ENCODE measurements at places on chromosomes 4 and X.

- H3K27me3 ChIP-seq = peaks cover 25% of the 10 kb centered on the region
- no peaks in the 10 kb centered on the region for H3K4me1 ChIP-seq
- no peak overlapping the region for H3K4me3 ChIP-seq
- H3K36me3 ChIP-seq = no peaks in the 10 kb centered on the region
- no peak for DNase-seq
These were observed 23.3 kb downstream of the RNF212 start for GRCh38 chr4:1090036-1090435.

DNA sequence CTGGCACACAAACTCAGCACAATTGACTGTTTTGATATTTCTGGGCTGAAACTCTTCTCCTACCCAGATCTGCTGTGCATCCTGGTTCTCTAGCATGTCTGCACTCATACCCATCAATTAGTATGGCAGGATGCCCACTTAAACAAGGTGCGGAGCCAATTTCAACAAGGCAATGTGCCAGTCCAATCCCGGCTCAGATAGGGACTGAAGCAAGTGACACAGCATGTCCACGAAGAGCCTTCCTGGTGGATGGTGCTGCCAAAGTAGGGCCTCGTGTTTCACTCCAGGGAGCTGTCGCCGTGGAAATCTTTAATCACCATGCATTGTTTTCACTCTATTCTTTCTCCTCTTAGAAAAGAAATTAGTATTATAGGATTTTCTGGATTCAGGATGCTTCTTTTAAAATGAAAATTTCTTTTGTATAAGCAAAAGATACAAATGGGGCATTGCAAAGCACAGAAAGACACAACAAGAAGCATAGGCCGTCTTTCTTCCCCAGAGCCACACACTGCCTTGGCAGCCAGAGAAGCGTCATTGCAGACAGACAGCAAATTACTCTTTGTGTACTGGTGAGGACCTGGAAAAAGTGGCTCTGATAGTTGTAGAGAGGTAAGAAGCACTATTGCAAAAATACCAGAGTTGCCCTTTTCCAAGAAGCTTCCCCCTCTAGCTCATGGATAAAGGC, 40.6 kb upstream of the LSM6 start:
- H3K4me3 ChIP-seq = no peak overlapping the region
- no peaks in the 10 kb centered on the region for H3K36me3 ChIP-seq
- H3K27ac ChIP-seq = no peak overlapping the region
- H3K27me3 ChIP-seq = no peaks in the 10 kb centered on the region
- H3K4me1 ChIP-seq = peaks cover 20% of the 10 kb centered on the region
- DNase-seq = no peak

DNA sequence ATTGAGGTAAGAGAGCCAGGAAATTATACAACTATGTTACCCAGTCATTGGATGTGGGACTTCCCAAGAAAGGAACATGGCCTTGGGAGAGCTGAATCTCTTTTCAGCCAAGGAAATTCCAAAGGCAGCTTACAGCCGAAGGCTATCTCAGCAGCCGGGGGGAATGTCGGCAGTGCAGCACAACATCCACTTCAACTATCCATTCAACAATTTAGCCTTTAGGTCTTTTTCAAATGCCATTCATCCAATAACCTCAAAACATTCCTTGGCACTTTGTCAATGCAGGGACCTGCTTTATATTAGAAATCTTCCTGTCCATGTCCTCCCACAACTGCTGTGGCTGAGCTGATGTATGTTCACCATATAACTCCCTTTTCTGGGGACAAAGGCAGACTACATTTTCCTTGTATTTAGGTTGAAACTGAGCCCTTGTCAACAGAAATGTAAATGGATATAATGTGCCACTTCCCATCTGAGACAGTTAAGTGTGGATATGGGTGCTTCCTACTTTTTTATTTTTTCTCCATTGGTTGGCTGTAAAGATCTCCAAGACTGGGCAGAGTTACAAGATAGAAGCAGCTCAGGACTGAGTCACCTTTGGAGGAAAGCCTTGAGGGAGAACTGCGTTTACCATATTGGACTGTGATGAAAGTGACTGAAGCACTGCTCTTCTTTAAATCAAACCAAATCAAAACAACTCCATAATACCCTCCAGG, 94.8 kb downstream of the GPRIN3 start:
- no peak overlapping the region for H3K27ac ChIP-seq
- H3K27me3 ChIP-seq = no peaks in the 10 kb centered on the region
- no peaks in the 10 kb centered on the region for H3K36me3 ChIP-seq
- DNase-seq = no peak
- H3K4me3 ChIP-seq = no peak overlapping the region
- no peaks in the 10 kb centered on the region for H3K4me1 ChIP-seq

GRCh38 chr4:171622729-171623128, 190.5 kb upstream of the GALNTL6 start:
- H3K4me1 ChIP-seq = no peaks in the 10 kb centered on the region
- H3K36me3 ChIP-seq = no peaks in the 10 kb centered on the region
- H3K27ac ChIP-seq = no peak overlapping the region
- no peaks in the 10 kb centered on the region for H3K27me3 ChIP-seq

- DNase-seq = no peak
- no peak overlapping the region for H3K27ac ChIP-seq
- H3K27me3 ChIP-seq = no peaks in the 10 kb centered on the region
- no peaks in the 10 kb centered on the region for H3K4me1 ChIP-seq
- no peak overlapping the region for H3K4me3 ChIP-seq
- H3K36me3 ChIP-seq = no peaks in the 10 kb centered on the region
These were observed 1057.9 kb downstream of the FAT4 start for GRCh38 chr4:126372634-126373033.

- DNase-seq = no peak
- H3K4me3 ChIP-seq = no peak overlapping the region
- H3K27me3 ChIP-seq = no peaks in the 10 kb centered on the region
- no peak overlapping the region for H3K27ac ChIP-seq
- no peaks in the 10 kb centered on the region for H3K36me3 ChIP-seq
These were observed 86.7 kb downstream of the JAKMIP1 start for GRCh38 chr4:6113641-6114040.

GRCh38 chr4:149645790-149646189, 169.9 kb downstream of the IQCM start:
- H3K36me3 ChIP-seq = no peaks in the 10 kb centered on the region
- no peaks in the 10 kb centered on the region for H3K4me1 ChIP-seq
- no peak overlapping the region for H3K4me3 ChIP-seq
- DNase-seq = no peak

GRCh38 chr4:17721496-17722355, 59.7 kb downstream of the FAM184B start:
- H3K36me3 ChIP-seq = no peaks in the 10 kb centered on the region
- H3K27me3 ChIP-seq = no peaks in the 10 kb centered on the region
- no peak for DNase-seq
- H3K4me3 ChIP-seq = no peak overlapping the region
- peaks cover 4% of the 10 kb centered on the region for H3K4me1 ChIP-seq

DNA sequence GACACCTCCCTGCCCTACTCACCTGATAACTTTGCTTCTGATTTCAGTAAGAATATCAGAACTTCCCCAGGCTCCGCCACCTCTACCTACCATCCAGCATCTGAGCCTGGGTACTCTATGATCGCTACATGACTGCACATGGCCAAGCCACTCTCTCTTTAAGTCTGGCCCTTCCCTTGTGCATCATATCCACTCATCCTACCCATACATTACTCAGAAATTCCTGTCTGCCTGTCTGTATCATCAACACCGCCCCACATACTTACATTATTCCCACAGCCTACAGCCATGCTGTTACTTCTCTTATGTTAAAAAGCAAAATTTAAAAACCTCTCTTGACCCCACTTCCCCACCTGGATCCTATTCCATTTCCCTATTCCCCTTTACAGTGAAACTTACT, 84.7 kb downstream of the SCD5 start:
- no peak overlapping the region for H3K27ac ChIP-seq
- no peaks in the 10 kb centered on the region for H3K36me3 ChIP-seq
- DNase-seq = no peak

DNA sequence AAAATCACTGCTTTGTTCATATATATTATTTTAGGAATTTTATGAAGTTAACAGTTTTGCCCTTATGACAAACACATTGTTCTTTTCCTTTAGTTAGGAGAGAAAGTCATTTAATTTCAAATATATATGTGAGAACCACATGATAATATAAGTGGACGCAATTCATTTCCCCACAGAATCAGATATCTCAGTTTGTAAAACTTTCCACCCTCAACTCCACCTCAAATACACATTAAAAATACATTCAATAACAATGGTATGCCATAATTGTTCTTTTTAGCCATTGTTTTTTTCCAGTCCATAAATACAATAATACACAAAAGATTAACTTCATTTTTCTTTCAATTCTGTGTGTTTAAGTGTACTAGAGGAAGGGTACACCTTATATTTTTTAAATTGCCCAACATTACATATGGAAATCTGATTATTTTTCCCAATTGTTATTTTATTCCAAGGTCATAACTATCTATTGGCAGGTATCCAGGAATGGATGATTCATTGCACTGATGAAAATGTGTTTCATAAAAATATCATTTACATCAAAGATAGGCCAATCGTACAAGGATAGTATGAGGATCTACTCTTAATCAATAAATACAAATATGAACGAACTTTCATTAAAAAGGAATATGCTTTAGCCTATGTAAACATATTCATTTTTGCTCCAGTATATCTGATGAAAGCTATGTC, 125.0 kb downstream of the PPP3CA start:
- H3K27me3 ChIP-seq = no peaks in the 10 kb centered on the region
- no peaks in the 10 kb centered on the region for H3K4me1 ChIP-seq
- DNase-seq = no peak
- H3K27ac ChIP-seq = no peak overlapping the region
- H3K4me3 ChIP-seq = no peak overlapping the region

GRCh38 chr4:48490012-48490679, at the start of gene ZAR1:
TSS of gene ZAR1 (plus strand) at chr4:48490252. CDS start at chr4:48490292, 40 bp downstream.
- H3K36me3 ChIP-seq = no peaks in the 10 kb centered on the region
- no peak for DNase-seq
- peaks cover 16% of the 10 kb centered on the region for H3K4me1 ChIP-seq
- H3K27ac ChIP-seq = no peak within 1 kb of the TSS
- no peaks in the 10 kb centered on the region for H3K27me3 ChIP-seq

- H3K27me3 ChIP-seq = no peaks in the 10 kb centered on the region
- H3K36me3 ChIP-seq = no peaks in the 10 kb centered on the region
- no peak overlapping the region for H3K4me3 ChIP-seq
These were observed 90.5 kb upstream of the ANKRD50 start for GRCh38 chr4:124803026-124803425.

- H3K27me3 ChIP-seq = no peaks in the 10 kb centered on the region
- peak overlapping the region; percentile 84 for H3K27ac ChIP-seq
- DNase-seq = no peak
- H3K4me1 ChIP-seq = no peaks in the 10 kb centered on the region
- no peaks in the 10 kb centered on the region for H3K36me3 ChIP-seq
- peak overlapping the region; percentile 77 for H3K4me3 ChIP-seq
These were observed 815 bp downstream of the FAM53A start for GRCh38 chr4:1683261-1683735.

DNA sequence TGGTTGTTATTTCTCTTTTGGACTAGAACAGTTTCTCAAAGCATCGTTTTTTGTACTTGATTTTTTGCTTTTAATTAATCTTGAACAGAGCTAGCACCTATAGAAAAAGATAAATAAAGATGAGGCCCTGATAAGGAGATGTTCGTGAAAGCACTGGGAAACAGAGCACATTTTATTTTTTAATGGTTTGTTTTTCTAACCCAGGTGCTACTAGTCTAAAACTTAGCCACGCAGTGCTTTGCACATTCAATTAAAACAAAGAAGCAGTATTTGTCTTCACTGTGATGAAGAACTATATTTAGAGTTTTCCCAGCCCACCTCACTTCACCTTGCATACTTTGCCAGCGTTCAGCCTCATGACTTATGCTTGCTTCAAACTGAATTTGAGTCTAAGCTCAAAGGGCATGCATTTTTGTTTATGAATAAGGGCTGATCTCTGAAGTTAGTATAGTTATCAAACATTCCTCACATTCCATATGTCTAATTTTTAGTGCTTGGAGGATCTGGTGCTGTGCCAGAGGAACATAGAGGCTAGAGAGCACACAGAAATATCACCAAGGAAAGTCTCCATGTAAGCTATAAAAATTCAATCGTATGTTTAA, 76.7 kb downstream of the WWC2 start:
- no peaks in the 10 kb centered on the region for H3K36me3 ChIP-seq
- no peaks in the 10 kb centered on the region for H3K4me1 ChIP-seq
- no peaks in the 10 kb centered on the region for H3K27me3 ChIP-seq

DNA sequence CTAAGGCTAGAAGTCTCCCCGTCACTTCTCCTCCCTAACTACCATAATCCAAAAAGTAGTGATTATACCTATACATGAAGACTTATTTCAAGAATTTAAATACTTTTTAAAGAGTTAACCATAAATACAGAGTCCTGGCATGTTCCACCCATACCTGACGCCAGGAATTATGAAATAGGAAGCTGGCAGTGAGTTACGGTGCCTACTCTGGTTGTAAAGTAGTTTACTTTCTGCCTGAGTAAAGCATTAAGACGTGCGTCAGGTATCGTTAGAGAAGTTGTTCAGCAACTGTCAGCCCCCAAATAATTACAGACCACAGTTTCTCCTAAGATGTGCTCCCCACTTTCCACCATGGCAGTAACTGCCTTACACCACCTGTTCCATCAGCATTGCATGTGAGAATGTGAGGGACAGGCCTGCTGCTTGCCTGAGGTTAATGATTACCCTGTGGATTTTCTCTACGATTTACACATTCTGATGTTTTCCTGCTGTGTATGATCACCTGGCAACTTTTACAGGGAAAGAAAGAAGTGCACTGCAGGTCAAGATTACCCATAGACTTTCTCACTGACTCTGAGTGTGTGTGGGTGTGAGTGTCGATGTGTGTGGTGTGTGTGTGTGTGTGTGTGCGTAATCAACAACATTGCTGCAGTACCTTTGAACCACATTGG, 92.3 kb upstream of the SLC7A11 start:
- H3K27ac ChIP-seq = no peak overlapping the region
- H3K4me3 ChIP-seq = no peak overlapping the region
- H3K36me3 ChIP-seq = no peaks in the 10 kb centered on the region
- H3K4me1 ChIP-seq = no peaks in the 10 kb centered on the region
- no peaks in the 10 kb centered on the region for H3K27me3 ChIP-seq

DNA sequence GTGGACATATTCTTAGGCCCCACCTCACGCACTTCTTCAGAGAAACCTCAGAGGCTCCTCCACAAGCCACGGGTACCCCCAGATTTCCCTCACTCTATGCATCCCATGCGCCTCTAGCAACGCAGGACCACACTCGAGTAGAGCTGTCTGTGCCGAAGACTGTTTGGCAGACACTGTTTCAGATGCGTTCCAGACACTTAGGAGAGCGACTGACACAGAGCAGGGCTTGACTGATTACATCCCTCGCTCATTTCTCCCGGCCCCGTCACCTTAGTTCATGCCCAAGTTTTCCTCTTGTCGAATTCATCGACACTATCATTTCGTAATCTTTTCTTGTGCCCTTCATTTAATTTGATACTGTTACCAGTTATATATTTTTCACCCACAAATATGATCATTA, 15.0 kb downstream of the SORBS2 start:
- no peak for DNase-seq
- H3K4me3 ChIP-seq = no peak overlapping the region
- H3K27me3 ChIP-seq = no peaks in the 10 kb centered on the region
- H3K4me1 ChIP-seq = peaks cover 13% of the 10 kb centered on the region
- no peak overlapping the region for H3K27ac ChIP-seq
- no peaks in the 10 kb centered on the region for H3K36me3 ChIP-seq

DNA sequence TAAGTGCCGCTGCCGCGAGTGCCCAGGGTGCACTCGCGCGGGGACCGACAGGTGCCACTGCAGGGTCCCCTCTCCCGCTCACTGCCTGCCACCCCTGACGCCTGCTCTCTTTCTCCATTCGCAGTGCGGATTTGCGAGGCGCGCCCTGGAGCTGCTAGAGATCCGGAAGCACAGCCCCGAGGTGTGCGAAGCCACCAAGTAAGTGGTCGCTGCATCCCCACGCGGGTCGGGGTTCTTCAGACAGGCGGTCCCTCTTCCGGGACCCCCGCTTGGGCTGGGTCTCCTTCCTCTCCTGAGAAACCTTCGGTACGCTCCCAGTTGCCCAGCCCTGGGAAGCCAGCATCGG, 547 bp downstream of the GUCY1A1 start:
- H3K27ac ChIP-seq = peak overlapping the region; percentile 89
- H3K27me3 ChIP-seq = no peaks in the 10 kb centered on the region
- H3K4me3 ChIP-seq = peak overlapping the region; percentile 80
- no peaks in the 10 kb centered on the region for H3K4me1 ChIP-seq
- no peaks in the 10 kb centered on the region for H3K36me3 ChIP-seq
